Endothelial cell (in vitro differentiated cells): ENCODE measurements at places on chromosomes 1 and 21.

DNA sequence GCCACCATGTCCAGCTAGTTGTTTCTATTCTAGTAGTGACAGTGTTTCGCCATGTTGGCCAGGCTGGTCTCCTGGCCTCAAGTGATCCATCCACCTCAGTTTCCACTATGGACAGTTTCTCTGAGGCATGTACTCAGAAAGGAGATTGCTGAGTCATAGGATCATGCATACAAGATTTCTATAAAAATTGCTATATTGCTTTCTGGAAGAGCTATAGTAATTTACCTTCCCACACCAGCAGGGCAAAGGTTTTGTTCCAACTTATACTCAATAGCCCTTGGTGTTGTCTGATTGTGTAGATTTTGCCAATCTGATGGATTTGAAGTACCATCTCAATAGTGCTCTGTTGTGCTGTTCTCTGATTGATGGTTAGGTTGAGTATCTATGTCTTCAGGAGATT is 15.6 kb upstream of the ATP1A1 start:
- no peak for DNase-seq

GRCh38 chr1:242524571-242525359 is at the start of gene PLD5:
Gene PLD5 (minus strand): TSS chr1:242524697.
- DNase-seq = peak; percentile 31

DNA sequence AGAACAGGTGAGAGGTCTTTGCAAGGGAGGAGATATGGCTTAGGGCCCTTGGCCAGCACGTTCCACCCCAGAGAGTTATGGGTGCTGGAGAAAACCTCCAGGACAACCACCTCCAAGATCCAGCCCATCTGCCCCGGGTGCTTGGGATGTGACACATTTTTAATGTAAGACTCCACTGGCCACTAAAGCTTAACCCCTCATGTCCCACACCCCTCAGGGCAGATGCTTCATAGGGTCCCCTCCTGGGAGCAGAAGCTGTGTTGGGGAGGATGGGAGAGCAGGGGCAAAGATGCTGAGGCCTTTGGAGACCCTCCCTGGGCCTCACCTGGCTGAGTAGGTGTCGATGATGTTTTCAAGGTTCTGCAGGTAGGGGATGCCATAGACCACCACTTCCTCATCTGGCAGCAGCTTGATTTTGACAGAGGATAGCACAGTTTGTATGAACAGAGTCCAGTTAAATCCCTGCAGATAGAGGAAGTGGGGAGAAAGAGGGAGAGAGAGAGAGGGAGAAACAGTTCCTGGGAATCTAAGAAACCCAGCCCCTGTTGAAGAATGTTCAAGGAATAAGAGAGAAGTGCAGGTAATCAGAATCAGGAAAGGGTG is 11.9 kb downstream of the PRXL2B start:
- DNase-seq = no peak

GRCh38 chr1:246753670-246754535 is 29.7 kb downstream of the SCCPDH start:
- DNase-seq = peak; percentile 82

- no peak for DNase-seq
These were observed 73.6 kb upstream of the PTGFRN start for GRCh38 chr1:116836099-116836498.

GRCh38 chr1:201883786-201884185 is 4.9 kb upstream of the SHISA4 start:
- no peak for DNase-seq

GRCh38 chr21:32940079-32941014 is 85.4 kb upstream of the OLIG2 start:
- peak; percentile 34 for DNase-seq

GRCh38 chr1:197927908-197928665 is 10.9 kb downstream of the LHX9 start:
- no peak for DNase-seq

DNA sequence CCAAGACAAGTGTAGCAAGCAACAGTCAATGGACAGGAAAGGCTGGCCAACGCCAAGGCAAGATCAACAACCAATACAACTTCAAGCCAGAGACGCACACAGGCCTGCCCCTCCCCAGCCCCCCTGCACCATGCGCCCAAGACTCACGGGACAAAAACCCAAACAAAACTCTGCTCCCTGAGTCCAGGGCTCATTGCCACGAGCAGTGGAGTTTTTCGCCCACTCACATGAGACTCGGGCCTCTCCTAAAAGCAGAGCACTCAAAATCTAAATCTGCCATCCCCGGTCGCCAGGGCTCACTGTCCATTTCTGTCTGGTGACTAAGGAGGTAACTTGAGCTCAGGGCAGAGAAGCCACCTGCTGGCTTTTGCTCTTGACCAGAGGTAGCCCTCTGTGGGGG is 174.8 kb downstream of the CLIC6 start:
- no peak for DNase-seq

GRCh38 chr1:42168763-42169162 is 4.2 kb upstream of the GUCA2A start:
- no peak for DNase-seq

DNA sequence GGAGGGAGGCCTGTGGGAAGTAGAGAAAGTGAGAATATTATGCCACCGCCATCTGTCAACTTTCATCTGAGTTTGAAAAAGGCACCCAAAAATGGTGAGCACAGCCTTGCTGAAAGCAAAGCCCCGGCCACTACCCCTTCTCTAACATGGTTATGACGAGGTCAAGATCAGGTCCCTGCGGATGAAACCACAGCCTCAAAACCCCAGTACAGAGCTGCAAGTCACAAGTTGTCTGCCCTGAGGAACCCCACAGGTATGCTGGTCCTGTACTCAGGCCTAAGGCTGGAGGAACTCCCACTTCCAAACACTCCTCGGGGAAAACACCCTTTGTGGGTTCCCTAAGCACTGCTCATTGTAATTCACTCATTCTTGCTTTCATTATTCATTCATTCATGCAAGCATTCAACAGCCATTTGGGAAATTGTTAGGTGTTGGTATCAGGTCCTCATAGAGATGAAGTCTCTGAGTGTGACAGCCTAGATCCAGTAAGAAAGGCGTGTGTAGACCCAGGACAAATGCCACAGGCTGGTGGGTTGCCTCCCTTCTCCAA is 216.6 kb upstream of the EDN2 start:
- DNase-seq = no peak

- no peak for DNase-seq
These were observed 1.9 kb downstream of the LY9 start for GRCh38 chr1:160797861-160798273.

GRCh38 chr1:29634746-29635335 is 398.5 kb downstream of the PTPRU start:
- no peak for DNase-seq

DNA sequence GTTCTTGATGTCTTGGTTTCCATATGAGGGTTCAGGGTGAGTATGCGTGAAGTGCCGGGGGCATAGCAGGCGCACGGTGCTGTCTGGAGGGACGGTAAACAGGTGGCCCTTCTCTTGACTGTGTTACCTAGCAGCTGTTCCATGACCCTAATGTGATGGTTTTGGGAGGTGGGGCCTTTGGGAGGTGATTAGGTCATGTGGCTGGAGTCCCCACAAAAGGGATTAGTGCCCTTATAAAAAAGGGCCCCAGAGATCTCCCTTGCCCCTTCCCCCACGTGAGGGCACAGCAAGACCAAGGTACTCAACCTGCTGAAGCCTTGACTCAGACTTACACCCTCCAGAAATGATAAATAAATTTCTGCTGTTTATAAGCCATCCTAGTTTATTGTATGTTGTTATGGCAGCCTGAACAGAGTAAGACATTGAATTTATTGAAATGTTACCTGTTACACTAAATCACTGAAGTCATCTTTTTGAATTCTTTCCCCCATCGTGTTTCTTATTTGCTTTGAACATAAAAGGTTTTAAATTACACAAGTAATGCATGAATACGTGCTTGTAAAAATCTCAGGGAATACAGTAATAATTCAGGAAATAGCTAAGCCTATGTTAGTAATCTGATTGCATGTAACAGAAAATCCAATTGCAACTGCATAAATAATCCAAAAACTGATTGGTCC is 15.6 kb downstream of the TRAPPC10 start:
- no peak for DNase-seq

DNA sequence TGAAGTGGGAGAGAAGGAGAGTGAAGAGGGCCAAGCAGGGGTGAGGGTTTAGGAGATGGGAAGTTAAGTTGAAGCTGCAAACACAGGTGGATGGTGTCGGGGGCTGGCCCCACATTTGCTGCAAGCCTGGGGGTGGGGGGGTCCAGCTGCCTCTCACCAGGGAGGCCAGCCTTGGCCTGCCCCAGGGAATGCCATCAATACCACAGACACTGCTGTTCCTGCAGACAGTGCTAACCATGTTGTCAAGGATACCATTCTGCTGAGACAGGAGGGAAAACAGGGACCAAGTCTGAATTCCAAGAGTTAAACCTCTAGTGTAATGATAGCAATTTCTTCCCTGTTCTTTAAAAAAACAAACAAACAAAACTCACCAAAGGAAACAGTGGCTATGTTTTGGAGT is 8.0 kb downstream of the MECR start:
- DNase-seq = no peak

- no peak for DNase-seq
These were observed 39.4 kb upstream of the BMP8A start for GRCh38 chr1:39452081-39452480.

DNA sequence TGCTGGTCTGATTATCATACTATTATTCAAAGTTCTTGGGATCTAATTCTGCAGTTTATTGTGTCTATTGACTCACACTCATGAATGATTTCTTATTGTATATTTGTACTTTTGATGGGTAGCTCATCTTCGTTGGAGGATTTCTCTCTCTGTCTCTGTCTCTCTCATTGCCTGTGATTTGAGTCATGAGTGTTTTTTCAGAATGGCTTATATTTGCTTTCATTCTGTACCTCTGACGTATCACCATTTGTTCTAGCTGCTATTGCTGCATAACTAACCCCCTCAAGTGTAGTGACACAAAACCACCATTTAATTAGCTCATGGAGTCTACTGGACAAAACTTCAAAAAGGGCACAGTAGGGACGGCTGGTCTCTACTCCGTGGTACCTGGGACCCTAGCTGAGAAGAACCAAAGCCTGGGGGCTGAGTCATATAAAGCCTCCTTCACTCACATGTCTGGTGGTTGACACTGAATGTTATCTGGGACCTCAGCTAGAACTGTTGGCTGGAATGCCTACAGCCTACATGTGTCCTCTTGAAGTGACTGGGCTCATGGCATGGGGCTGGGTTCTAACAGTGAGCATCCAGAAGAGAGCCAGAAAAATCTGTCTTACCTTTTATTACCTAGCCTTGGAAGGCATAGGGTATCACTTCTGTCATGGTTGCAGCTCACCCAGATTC is 44.2 kb downstream of the TBX19 start:
- no peak for DNase-seq

GRCh38 chr1:42266253-42267135 is 68.5 kb downstream of the FOXJ3 start:
- no peak for DNase-seq

DNA sequence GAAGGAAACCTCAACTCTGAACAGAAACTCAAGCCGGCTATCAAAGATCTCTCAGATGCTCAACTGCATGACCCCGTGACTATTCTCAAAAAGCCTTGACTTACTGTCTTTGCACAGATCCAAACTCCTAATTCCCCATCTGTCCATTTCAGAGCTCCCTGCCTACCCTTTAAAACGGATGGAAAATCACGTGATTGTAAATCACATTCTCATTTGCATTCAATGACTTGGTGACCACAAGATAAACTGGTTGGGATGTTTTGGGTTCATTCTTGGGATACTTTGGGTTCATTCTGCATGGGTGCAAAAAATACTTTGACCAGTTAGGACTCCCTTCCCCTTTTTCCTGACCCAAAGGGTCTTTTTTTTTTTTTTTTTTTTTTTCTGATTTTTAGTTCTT is 41.3 kb upstream of the RUNX1 start:
- DNase-seq = no peak

DNA sequence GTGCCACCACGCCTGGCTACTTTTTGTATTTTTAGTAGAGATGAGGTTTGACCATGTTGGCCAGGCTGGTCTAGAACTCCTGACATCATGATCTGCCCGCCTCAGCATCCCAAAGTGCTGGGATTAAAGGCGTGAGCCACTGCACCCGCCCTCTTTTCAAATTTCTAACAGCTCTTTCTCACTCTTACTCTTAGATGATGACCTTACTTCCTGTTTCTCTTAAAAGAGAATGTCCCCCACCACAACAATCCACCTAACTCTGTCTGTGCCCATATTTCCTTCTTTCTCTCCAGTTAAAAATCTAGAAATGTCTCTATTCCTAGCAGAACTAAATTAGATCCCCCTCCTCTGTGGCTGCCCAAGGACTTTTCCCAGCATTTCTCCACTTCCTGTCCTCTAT is 46.6 kb upstream of the RGS2 start:
- DNase-seq = no peak

DNA sequence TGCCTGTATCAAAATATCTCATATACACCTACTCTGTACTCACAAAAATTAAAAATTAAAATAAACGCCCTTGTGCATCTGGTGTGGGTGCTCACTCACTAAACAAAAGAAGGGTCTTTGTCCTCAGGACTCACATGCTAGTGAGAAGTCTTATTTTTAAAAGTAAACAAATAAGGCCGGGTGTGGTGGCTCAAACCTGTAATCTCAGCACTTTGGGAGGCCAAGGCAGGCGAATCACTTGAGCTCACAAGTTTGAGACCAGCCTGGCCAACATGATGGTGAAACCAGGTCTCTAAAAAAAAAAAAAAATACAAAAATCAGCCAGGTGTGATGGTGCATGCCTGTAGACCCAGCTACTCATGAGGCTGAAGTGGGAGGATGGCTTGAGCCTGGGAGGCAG is 51.5 kb downstream of the BCAR3 start:
- DNase-seq = no peak

DNA sequence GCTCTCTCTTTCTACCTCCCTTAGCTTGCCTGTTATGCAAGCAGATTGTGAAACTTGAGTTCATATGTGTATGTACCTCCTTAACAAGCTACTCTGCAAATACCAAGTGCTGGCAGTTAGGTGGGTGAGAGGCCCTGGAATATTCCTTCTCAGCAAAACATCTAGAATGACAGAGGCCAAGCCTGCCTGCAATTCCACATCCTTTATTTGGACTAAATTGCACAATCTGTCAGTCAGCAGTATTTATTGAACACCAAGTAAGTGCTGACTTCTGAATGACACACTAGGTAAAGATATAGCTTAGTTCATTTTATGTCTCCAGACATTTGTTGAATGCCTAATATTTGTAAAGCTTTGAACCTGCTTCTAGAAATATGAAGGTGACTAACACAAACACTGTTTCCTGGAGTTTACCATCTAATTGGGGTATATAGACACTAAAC is 87.5 kb downstream of the RGL1 start:
- no peak for DNase-seq

- peak; percentile 82 for DNase-seq
These were observed 29.7 kb downstream of the HEYL start for GRCh38 chr1:39609618-39610331.

- no peak for DNase-seq
These were observed 188.9 kb upstream of the EDN2 start for GRCh38 chr1:41673378-41673777.
